ENCODE measurements at places on chromosomes 3 and 15. TPM values are rescaled to one million over a fixed set of nuclear protein-coding genes. Genes with fewer than 3 reads are reported as not detected.

TMEM40 gene
- not detected for total RNA-seq

NPHP3 gene
- total RNA-seq = 13.1 TPM

IL12A gene
- total RNA-seq = 0.69 TPM

HESX1 gene
- total RNA-seq = 4.5 TPM

OR4F6 gene
- total RNA-seq = not detected

GUCA1C gene
- not detected for total RNA-seq

KY gene
- total RNA-seq = not detected

ALG1L2 gene
- 0.89 TPM for total RNA-seq

ANKRD63 gene
- 1.2 TPM for total RNA-seq

TIPIN gene
- total RNA-seq = 19.2 TPM

GRCh38 chr3:154324919-154325318, 632 bp upstream of the DHX36 start:
- DNase-seq = no peak

- DNase-seq = no peak
Measured at GRCh38 chr15:68344600-68344999, 67.1 kb downstream of the FEM1B start.

GRCh38 chr3:58260261-58260731, 22.7 kb downstream of the ABHD6 start:
- no peak for DNase-seq

GRCh38 chr3:141049681-141050080, 1.5 kb upstream of the SPSB4 start:
- DNase-seq = peak; percentile 46

DNA sequence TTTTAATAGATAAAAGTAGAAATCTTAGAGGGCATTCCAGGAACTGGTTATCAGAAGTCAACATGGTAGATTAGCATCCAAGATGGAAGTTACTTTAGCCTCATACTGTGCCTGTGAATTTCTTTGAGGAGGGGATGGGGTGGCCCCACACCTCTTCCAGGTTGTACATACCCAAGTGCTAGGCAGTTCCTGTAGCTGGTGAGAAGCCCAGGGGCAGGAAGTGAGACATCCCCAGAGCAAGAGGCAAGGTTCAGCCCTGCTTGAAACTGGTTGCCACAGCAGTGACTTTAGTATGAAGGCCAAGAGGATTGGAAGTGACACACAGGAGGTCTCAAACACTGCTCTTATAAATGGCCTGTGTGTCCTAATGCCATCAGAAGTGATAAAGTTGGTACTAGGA, 11.9 kb downstream of the GTPBP8 start:
- DNase-seq = no peak

DNA sequence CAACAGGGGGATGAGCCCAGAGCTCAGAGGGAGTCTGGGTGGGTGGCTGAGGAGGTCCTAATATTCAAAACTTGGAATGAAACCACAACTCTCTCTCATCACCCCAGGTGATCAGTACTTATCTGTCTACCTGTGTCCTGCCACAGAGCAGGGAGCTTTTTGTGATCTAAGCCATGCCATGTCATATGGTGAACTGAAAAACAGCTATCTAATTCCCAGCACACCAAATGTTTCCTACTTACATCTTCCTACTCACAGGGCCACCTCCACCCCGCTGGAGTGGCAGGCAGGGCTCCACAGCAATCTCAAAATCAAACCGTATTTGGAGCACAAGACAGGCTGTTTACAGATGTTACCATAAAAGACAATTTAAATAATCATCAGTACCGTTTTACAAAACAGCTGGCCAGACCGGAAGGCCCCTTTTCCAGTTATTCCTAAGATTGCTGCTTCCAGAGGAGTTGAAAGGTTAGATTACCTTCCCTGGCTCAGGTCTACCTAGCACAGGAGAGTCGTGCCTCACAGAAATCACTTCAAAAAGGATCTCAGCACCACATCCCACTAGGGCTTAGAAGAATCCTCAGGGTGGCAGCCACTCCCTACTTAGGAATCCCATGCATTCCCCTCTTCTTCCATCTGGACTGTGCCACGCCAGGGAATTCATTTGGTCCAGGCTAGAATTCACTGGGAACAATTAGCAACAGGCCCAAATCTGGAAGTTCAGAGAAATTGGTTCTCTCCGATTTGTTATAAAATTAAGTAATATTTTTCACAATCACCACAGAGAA, 226.6 kb upstream of the IL12A start:
- no peak for DNase-seq

GRCh38 chr3:10468613-10469354, 36.6 kb downstream of the ATP2B2 start:
- DNase-seq = no peak

DNA sequence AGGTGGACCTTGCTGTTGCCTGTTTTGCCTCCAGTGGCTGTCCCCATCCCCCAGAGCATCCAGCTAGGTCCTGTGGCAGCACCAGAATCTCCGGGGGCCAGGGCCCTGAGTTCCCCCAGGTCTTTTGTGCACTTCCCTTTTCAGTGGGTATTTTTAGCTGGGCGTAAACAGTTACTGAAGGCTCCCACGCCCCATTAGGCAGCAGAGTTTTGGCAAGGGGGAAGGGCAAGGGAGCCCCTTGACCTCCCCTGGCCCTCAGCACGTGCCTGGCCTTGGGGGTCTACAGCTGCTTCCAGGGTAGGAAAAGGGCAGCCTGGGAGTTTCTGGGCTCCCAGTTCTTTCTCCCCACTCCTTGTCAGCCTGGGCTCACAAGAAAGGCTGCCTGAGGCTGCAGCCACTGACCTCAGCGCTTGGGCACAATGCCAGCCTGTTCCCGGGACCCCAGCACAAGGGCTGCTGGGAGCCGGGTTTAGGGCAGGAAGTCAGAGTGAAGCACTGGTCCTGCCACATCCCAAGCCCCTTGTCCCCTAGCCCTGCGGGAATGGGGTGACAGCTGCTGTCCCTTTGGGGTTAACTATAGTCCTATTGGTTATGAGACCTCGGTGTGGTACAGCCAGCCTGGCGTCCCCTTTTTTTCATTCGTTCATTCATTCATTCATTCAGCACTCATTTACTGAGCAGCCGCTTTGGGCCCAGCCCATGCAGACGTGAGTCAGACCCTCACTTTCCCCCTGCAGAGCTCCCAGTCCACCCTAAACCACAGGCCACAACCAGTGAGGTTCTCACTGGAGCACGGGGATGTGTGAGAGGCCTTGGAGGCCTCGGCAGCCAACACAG, 8.4 kb downstream of the CSK start:
- no peak for DNase-seq

GRCh38 chr3:167030082-167030725, 349.9 kb downstream of the ZBBX start:
- DNase-seq = no peak

GRCh38 chr15:99631255-99631654, 65.5 kb downstream of the MEF2A start:
- DNase-seq = no peak

GRCh38 chr3:156206157-156206556, 85.8 kb downstream of the KCNAB1 start:
- no peak for DNase-seq

DNA sequence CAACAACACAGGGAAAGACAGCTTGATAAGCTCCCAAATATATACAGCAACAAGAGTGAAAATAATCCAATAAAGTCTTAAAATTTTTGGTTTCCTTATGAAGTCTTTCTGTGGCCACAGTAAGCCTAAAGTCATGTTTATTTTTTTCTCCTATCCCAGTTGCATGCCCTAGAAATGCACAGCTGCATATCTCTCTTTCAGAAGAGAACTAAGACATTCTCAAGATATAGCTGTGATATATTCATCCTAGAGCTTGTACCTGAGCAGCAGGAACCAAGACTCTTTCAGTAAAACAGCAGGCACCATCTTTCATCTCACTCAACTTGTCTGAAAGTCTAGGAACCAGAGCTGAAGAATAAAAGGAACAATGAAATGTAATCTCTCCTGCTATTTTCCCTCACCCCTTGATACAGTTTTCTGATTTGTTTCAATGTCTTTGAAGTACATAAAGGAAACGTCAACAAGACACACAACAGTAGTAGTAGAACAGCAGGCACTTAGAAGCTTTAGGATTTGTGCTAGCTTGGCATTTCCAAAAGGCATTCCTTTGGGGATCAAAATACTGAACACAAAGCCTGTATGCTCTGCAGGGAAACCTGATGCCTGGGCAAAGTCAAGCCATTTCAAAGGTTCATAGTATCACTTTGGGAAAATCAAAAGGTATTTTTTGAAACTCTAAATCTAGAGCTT, 536.8 kb downstream of the PYDC2 start:
- no peak for DNase-seq

Data from WTC11 (cell line).